NCI-H1048 (cell line): ENCODE measurements at places on chromosomes 16 and 17.

- DNase-seq, result no peak
Observed at GRCh38 chr16:10536814-10537389, 43.5 kb downstream of the EMP2 start.

DNA sequence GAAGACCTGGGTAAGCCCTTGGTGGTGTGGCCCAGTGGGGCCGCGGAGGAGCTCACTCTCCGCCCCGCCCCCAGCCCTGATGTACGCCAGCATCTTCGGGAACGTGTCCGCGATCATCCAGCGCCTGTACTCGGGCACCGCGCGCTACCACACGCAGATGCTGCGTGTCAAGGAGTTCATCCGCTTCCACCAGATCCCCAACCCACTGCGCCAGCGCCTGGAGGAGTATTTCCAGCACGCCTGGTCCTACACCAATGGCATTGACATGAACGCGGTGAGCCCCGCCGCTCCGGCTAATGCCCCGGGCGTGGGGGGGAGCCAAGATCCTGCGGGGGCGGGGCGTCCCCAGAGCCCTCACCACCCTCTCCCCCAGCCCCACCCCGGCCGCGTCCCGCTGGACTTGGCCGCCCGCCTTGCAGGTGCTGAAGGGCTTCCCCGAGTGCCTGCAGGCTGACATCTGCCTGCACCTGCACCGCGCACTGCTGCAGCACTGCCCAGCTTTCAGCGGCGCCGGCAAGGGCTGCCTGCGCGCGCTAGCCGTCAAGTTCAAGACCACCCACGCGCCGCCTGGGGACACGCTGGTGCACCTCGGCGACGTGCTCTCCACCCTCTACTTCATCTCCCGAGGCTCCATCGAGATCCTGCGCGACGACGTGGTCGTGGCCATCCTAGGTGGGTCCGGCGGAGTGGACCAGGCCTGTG, 12.1 kb upstream of the DCAF7 start:
- DNase-seq, result no peak

- DNase-seq, result no peak
Observed at GRCh38 chr16:778909-779527, 9.2 kb downstream of the RPUSD1 start.

DNA sequence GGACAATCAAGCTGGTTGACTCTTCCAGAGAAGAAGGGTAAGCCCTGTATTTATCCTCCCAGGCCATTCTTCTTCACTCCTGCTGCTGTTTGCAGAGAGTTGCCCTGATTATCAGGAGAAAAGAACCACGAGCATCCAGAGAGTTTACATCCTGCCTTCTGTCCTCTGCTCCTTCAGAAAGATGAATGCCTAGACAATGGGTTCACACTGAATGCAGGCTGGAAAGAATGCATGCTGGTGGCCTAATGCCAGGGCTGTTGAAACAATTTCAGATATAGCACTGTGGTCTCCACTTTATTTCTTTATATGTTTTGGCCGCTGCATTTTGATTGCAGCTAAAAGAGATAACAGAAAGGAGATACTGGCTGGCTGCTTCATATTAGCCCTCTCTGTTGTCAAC, 21.2 kb upstream of the HAS3 start:
- no peak for DNase-seq

DNA sequence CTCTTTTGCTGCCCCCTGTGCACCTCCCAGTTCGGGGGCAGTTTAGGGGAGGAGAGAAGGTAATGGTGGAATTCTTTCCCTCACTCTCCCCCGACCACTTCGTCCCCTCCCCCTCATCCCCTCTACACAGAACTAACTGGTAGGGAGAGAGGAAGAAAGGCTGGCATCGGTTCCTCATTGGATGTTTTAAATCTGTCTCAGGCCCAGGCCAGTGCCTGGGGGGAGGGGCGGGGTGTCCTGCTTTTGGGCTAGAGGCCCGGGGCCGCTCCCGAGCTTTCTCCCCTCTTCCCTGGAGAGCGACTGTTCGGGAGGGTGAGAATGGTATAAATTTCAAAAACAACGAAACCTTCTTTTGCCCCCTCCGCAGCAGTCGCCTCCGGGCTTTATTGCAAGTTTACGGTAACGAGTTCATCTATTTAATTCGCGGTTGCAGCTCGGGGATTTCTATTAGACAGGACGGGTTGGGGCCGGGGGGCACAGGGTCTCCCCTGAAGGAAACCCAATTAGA, at the start of gene PRAC2:
Gene PRAC2 (plus strand): TSS at position 271 of the 508 bp plus-strand sequence. CDS start 1,226 bp downstream, outside the sequence.
- no peak for DNase-seq

DNA sequence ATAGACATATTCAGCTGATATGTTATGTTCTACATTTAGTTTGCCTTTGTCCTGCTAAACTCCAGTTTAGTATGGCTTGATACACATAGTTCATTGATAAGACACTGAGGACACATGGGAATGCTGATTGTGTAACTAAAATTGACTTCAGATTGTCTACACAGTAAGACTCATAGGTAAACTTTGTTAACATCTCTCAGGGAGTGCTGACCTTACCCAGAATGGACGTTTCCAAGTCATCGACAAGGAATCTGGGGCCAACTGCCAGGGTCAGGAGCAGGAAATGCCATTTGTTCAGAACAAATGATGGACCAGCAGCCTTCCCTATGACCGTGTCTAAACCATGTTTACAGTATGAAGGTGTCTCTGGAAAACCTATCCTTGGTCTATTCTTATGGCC, 58.7 kb downstream of the DYNLRB2 start:
- no peak for DNase-seq

GRCh38 chr17:82974136-82974952, 105.1 kb upstream of the METRNL start:
- DNase-seq, result no peak

DNA sequence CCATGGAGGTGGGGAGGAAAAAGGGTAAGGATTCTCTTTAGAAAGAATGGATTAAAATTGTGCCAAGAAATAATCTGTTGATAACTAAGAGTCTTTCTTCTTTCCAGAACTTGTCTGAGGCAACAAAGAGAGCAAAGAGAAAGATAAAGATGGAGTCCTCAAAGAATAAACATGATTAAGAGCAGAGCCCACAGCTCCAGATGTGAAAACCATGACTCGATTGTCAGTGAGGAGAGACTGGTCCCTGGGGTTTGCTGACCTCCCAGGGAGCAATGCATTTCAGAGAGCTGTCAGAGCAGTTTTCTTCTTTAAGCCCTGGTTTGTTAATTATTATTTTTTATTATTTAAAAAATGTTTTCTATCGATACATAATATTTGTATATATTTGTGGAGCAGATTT, 74.6 kb downstream of the TMEM100 start:
- no peak for DNase-seq

DNA sequence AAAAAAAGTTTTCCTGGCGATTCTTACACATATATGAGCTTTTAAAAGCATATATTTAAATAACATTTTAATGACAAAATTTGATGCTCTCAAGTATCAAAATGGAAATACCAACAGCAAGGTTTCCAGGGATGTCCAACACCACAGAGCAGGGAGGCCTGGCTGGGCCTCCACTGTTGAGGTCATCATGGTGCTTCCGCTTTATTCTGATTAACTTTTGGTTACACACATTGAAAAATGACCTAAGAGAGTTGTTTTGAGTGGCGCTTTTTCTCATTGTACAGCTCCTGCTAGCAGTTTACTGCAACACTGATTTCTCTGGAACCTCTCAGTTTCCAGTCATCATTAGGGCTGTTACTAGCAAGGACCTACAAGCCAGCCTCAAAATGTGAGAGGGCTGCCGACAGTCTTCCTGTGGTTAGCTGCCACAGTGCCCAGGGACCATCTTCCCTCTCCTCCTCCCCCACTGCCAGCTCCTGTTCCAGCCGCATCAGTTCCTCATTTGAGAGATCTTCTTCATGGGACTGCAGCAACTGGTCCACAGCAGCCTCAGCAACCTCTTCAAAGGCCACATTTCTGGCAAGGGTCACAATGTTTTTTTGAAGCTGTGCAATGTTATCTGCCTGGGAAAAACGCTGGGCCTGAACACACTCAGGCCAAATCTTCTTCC, 21.3 kb downstream of the DEF8 start:
- DNase-seq, result no peak

DNA sequence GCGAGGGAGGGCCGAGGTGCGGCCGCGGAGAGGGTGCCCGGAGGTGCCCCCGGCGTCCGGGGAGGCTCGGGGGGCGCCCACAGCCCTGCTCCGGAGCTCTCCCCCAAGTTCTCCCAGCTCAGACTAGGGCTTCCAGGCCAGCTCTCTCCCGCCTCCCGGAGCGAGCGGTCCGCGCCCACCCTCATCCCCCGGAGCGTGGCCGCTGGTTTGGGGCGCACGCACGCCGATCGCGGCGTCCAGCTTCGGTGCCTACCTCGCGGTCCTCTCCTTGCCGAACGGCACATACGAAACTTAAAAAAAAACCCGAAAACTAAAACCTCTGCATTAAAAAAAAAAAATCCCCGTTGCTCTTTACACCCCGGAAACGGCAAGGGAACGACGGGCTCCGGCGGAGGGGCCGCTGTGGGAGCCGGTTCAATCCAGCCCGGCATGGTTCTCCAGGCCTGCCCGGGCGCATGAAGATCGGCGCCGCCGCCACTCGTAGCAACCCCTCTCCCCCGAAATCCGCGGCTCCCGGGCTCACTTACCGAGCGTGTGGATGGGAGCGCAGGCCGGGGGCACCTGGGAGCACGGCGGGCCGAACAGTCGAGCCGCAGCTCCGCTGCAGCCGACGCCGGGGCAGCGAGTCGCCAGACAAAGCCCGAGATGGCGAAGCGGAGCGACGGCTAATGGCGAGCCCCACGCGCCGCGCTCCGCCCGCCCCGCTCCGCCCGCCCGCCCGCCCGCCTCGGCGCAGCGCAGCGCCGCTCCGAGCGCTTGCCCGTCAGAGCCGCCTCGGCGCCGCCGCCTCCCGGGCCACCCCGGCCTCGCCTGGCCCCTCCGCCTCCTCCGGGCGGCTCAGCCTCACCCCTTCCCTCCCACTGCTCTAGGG, 973 bp upstream of the UBTF start:
- DNase-seq, result no peak

- DNase-seq, result no peak
Observed at GRCh38 chr17:64020056-64020766, at the start of gene ICAM2. TSS of gene ICAM2 (minus strand) at chr17:64020633. CDS start at chr17:64006691, 13,942 bp downstream.

- DNase-seq, result no peak
Observed at GRCh38 chr16:49603956-49604355, 230.4 kb downstream of the C16orf78 start.

DNA sequence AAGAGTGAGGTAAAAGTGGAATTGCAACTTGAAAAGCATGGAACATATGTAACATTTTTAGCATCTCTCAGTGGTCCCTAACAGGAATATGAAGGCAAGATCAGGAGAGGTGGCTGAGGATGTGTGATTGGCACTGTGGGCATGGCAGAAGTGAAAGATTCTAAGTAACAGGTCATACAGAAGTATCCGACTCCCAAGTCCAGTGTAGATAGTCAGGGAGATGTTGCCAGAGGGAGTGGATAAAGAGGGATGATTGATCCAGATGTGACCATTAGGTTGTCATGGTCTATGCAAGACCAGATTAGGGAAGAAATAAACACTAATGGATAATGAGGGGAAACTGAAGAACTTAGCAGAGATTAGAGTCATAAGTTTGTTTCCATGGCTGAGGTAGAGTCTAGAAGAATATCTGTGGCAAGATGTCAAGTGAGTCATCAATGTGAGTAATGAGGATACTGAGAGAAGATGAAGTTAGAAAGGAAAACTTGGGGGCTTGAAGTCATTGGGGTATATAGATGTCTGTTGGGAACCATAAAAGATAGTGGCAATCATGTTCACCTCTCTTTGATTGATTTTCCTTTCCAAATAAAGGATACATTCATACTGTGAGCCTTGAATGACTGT, 23.9 kb upstream of the CAPNS2 start:
- no peak for DNase-seq

GRCh38 chr17:77444984-77445759, 304.4 kb downstream of the SEC14L1 start:
- no peak for DNase-seq

DNA sequence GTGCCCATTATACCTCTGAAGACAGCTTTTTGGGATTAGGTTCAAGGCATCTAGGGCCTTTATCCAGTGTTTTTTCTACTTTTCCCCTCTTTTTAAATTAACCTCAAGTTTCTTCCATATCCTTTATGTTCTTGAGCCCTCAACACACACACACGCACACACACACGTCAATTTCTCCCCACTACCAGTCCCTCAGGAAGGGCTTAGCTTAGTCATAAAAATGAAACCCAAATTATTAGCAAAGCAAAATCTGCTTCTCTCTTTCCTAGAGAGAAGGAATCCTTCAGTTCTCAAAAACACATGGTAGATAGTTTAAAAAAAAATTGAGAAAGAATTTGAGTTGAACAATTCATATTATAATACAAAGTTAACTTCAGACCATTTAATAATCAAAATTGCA, 401.1 kb downstream of the XYLT1 start:
- no peak for DNase-seq

DNA sequence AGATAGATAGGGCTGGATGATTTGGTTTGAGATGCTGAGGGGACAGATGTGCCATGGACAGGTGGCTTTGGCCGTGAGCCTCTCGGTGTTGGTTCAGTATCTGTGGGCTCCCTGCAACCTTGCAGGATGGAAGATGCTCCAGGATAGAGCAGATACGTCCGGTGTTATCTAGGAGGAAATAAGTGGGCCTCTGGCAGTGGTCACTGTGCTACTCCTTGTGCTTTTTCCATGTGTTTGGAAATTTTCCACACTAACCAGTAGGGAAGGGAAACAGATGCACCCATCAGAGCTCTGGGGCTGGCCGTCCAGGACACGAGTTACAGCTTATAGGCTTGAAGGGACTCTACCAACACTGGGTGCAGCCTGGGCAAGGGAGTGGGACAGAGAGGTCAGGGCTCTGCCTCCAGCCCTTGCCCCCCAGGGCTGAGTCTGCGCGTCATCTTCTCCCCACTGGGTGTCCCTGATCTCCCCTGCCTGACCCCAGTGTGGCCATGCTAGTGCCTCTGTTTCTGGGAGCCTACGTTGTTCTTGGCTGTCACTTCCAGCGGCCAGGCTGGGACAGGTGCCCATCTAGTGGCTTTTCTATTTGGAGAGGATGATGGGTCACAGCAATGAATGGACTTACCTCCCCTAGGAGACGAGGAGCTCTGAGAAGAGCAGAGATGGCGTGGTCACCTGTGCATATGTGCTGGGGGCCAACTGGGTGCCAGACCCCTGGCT, 166.9 kb downstream of the SEC14L1 start:
- no peak for DNase-seq

DNA sequence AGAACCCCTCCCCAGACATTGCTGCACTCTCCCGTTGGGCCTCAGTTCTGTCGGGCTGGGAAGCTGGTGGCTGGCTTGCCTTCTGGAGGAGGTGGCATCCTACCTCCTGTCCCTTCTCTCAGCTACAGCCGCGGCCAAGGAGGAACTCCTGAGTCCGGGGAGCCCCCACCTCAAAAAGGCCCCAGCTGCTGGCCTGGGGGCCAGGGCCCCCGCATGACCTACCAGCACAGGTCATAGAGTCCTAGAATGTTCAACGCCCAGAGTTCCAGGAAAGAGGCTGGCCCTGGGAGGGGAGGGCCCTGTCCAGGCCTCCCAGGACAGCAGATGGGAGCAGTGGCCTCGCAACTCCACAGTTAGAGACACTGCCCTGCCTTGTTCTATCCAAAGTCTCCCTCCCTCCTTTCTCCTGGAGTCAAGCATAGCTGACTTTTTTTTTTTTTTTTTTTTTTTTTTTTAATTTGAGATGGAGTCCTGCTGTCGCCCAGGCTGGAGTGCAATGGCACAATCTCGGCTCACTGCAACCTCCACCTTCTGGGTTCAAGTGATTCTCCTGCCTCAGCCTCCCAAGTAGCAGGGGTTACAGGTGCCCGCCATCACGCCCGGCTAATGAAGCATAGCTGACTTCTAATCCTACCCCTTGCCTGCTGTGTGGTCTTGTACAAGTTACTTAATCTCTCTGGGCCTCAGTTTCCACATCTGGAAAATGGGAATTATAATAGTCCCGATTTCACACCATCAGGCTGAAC, 7.1 kb downstream of the CARHSP1 start:
- no peak for DNase-seq
